Stimulated activated CD4-positive, alpha-beta T cell treated with anti-CD3 and anti-CD28 coated beads, Interleukin-12 subunit alpha, Interleukin-12 subunit beta, amount 100 ng/mL, for 4 hours (primary cell): ENCODE measurements at places on chromosomes 1 and 21.

- DNase-seq, result no peak
Observed at GRCh38 chr1:94095744-94096469, 25.0 kb downstream of the ABCA4 start.

- DNase-seq, result no peak
Observed at GRCh38 chr1:91744953-91745639, 140.9 kb downstream of the TGFBR3 start.

GRCh38 chr21:41850085-41850484 is 29.1 kb downstream of the PRDM15 start:
- DNase-seq, result no peak

DNA sequence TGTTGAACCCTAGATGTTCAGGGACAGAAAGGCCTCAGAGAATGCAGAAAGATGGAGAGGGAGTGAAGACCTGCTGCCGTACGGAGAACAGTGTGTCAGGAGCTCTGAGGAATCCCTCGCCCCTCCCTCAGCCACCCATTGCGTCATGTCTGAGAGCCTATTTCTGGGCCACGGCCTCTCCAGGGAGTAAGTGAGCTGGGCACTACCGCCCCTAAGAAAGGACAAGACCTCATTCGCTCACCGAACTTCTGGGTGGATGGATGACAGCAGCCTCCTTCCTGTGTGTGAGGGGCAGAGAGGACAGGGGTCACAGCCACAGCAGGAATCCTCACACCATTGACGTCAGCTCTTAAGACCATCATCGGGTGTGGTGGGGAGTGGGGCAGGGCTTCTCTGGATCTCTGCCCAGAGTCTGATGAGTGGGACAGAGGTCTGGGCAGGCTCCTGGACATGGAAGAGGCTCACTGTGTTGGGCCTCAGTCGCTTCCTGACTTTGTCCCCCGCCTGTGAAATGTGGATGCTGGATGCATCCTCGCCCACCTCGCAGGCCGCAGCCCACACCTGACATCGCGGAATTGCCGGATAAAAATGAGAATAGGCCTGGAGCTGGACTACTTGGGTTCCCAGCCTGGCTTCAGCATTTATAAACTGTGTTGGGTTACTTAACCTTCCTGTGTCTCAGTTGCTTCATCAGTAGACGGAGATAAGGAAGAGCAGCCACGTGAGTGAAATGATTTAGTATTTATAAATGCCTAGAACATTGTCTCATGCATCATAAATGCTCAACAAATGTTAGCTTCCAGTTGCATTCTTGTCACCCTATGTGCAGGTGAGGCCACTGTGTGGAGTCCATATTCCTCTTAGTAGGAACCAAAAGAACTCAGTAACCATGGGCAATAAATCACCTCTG is 238.6 kb downstream of the TRABD2B start:
- DNase-seq, result no peak
